MCF 10A (cell line): ENCODE measurements at places on chromosomes 5 and 9. TPM values are rescaled to one million over a fixed set of nuclear protein-coding genes. Genes with fewer than 3 reads are reported as not detected.
A peak's percentile ranks its signal among the peaks of the same experiment; 100 is the strongest.

DNA sequence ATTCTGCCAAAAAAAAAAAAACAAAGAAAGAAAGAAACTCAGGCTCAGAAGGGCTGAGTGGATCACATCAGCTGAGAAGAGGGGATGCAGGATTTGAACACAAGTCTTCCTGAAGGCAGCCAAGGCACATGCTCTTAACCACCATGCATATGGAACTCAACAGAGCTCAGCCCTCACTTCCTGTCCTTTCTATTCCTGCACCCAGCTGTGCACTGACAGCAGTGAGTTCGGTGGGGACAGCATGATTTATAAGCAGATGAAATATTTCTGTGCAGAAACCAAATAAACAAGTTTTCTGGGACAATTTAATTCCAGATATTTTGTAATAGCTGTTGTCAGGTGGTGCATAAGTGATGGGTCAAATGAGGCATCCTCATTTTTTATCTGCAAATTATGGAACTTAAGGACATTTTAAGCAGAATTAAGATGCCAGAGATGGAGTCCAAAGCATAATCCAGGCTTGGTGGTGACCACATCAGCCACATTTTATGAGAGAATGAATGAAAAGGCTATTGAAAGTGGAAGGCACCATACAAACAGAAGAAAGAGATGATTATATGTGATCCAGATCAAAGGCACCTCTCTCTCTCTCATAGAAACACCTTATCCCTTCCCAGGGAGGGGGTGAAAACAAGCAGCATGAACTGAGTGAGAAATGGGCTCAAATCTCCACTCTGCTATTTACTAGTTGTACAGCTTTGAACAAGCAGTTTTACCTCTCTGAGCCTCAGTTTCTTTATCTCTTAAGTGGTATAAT, 303.6 kb upstream of the MSX2 start:
- DNase-seq = no peak

GRCh38 chr9:5976674-5977397, 38.6 kb downstream of the RANBP6 start:
- DNase-seq = peak; percentile 20

The ZBTB34 gene
- 4.6 and 6.9 TPM in 2 replicates for total RNA-seq

The ESM1 gene
- not detected in 2 replicates for total RNA-seq

GRCh38 chr5:134003817-134004625, 754 bp downstream of the VDAC1 start:
- peak; percentile 51 for DNase-seq
